ENCODE measurements at places on chromosomes 6 and 20. TPM values are rescaled to one million over a fixed set of nuclear protein-coding genes. Genes with fewer than 3 reads are reported as not detected.

Gene SDC4
- 75.3 TPM for total RNA-seq

Gene TINAG
- total RNA-seq = not detected

Gene DSP
- 153 TPM for total RNA-seq

Gene ENTPD6
- total RNA-seq = 85.6 TPM

Gene PRDM1
- total RNA-seq = 63.4 TPM

All from endodermal cell (in vitro differentiated cells).